Type B pancreatic cell (in vitro differentiated cells): ENCODE measurements at places on chromosomes 13 and 19. TPM values are rescaled to one million over a fixed set of nuclear protein-coding genes. Genes with fewer than 3 reads are reported as not detected.

DNA sequence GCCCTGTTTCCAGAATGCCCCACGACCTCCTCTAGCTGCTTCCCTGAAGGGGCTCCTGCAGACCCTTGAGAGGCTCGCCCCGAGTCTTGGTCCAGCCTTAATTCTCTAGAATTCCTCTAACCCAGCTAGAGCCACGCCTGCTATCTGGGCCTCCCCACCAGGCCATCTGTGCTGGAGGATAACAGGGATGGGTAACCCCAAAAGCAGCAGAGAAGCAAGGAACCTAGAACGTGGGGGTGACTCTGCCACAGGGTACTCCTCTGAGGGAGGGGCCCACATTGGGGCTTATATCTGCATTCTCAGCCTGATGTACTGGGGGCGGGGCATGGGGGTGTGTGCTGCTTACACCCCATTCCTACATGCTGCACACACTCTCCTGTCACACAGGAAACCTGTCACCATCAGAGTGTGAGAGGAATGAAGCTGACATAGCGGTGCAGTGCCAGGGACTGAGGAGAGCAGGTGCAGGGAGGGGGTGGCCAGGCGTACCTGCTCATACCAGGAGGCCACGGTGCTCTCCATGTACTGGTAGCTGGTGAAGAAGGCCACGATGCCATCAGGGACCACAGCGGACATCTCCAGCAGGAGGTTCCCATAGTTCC, 13.8 kb downstream of the KLC3 start:
- DNase-seq = no peak

DNA sequence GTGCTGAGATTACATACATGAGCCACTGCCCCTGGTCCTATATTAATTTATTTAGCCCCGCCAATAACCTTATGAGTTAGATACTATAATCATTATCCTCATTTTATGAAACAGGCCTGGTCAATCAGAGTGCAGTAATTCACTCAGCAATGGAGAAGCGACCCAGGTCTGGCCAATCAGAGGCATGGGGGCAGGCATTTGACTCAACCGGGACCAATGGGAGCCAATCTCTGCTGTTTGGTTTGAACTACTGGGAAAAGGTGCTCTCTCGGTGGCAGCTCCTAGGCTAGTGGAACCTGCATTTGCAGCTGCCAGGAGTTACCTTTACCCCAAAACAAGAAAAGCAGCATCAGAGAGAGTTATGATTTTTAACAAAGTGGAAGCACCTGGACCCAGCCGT, 6.6 kb downstream of the SIRT2 start:
- no peak for DNase-seq

DNA sequence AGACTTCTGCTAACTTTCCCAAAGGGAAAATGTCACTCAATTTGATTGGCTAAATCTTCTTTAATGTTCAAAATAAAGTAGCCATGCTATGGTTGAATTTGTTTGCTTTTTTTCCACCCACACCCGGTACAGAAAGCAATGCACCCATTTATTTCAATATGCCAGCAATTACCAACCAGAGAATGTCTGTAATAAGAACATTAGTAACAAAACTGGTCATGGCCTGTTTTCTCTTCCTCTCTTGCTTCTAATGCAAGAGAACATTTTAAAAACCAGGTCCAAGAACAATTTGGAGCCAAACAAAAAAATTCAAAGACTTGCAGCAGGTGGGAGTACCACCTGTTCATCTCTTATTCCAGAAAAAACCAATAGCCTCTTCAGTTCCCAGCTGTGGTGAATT, 1108.8 kb upstream of the PCDH20 start:
- DNase-seq = no peak

DNA sequence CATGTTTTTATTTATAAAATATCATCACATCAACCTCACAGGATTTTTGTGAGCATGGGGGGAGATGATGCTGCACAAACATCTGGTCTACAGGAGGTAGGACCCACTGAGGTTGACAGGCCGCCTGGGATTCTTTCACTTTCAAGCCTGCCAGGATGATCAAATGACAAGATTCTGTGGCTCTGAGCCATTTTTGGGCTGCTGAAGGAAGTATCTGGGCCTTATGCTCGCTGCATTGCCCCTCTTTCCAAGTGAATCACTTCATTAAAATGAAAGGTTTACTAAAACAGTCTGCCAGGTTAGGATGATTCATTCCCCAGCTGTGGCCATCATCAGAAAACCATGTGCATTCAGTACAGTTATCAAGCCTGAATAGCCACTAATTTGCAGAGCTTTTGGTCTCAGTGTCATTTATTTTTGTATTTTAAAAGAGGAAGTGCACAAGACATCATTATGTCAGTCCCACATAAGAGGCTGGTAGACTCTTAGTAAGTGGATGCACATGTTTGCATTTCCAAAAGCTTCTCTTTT, 34.4 kb downstream of the STARD13 start:
- no peak for DNase-seq

The POSTN gene
- total RNA-seq = 75.2 and 295 TPM in 2 replicates

The ZNF540 gene
- total RNA-seq = 1.1 and 2.3 TPM in 2 replicates
